ENCODE measurements at places on chromosomes 1 and 21.

DNA sequence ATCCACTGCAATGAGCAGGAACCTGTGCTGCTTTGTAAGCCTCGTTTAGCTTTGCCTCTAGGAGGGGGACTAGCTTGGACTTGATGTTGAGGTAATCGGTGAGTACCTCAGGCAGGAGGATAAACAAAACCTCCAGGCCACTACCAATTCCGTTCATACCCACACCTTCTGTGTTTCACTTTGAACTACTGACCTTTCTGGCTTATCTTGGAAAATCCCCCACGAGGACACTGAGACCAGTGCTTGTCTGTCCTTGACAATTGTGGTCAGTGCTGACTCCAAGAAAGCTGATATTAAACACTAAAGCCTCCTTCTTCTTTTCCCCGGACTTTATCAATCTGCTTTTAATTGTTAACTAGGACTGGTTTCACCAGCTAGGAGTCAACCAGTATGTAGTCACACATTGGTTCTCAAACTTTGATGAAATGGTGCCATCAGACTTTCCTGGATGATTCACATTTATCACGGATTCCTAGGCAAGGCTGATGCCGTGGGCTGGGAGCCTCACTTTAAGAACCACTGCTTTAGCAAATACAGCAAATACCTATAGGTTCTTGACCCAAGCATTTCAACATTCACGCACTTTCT, 52.7 kb downstream of the TGFB2 start:
- DNase-seq = peak; percentile 40

DNA sequence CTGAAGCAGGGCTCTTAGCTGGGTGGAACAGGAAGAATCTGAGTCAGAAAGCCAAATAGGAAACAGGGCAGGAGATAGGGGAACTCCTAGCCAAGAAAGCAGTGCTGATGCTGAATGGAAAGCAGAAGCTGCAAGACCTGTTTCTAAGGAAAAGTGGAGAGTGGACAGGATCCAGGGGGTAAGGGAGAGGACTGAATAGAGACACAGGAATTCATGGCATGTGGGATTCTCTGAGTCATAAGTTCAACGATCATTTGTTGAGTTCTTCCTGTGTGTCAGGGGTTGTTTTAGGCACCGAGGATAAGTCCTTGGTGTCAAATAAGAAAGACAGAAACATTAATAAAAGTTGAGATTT, 153.8 kb upstream of the FGGY start:
- DNase-seq = peak; percentile 90

- DNase-seq = no peak
These were observed 25.5 kb downstream of the C1orf198 start for GRCh38 chr1:230842801-230843200.

DNA sequence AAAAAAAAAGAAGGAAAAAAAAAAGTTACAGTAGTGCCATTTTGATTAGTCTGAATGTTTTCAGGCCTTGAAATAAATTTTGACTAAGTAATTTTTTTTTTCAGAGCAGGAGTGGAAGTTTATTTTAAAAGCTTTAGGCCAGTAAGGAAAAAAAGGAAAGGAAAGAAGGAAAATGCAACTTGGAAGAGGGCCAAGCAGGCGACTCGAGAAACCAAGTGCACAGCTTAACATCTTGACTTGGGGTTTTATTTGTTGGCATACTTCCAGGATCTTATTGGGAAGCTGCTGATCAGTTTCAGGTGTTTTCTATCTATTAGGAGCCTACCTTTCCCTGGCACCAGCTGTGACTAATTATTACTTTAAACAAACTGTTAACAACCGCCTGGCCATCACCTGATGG, 41.7 kb downstream of the ATF3 start:
- DNase-seq = no peak

DNA sequence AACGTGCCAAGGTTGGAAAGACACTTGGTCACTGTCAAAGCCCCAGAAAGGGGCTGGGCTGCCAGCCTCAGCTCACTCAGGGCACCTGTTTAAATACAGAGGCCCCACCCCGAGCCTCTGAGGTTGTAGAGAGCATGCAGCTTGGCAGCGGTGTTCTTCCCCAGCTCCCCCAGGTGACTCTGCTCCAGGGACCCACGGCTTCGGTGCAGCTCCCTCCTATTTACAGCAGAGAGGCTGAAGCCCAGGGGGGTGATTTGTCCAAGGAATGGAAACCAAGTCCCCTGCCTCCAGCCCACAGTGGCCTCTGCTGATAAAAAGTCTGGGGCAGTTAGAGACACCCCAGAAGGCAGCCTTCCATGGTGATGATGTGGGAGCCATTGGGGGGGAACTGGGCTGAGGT, 9.1 kb upstream of the C1QA start:
- no peak for DNase-seq

DNA sequence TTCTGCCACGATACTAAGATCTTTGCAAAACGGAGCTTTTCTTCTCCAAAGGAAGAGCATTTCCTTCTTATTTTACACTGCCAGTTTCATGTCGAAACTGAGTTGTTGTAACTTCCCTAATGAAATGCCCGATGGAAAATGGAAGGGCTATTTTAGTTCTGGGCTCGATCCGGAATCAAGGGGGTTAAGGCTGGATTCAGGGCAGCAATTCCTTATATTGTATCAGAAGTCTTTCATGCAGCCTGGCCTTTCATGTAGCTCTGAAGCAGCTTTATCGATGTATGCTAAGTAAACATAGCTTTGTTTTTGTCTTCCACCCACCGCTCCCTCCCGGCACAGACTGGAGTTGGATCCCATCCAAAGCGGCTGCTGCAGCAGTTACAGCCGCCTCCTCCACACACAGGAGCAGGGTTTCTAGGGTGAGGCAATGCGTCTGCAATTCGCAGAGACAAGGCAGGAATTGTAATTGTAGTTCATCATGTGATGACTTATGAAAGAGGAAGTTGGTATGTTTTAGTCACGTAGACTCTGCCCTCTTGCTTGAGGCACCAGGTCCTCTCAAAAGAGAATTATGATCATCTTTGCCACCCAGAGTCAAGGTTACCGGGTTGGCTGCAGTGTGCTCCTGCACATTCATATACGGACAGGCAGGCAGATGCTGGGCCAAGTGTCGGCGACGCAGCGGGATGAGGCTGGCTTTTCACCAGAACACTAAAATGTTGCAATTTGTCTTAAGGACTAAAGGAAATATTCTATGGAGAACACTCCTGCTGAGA, 2.6 kb upstream of the IRF2BP2 start:
- DNase-seq = peak; percentile 83

DNA sequence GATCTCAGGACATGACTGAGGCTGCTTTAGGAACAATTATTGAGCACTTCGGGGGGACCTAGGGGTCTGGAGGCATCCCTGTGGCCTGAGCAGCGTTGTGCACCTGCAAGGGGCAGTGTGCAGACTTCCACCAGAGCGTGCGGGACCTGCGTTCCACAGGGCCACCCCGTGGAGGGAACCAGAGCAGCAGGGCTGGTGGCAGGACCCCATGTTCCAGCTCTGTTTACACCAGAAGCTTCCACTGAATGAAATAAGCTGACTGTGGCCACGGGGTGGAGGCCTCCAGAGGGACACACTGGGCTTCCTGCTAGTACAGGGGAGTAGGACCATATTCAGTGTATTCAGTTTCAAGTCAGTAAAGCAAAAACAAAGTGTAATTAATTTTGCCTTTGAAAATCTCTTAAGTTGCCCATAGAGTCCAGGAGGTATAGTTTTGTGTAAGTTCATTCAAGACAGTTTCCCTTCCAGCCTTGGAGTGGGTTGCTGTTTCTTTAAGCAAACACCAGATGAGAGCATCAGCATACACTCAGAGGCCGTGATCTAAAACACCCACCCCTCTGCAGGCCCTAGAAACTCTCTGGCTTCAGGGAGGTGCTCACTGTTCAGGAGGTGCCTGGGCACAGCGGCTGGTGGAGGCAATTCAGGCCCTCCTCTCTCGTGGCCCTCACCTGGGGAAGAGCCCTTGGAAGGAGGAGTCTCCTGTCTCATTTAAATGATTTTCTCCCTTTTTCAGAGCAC, 16.6 kb downstream of the SLC1A7 start:
- DNase-seq = no peak

DNA sequence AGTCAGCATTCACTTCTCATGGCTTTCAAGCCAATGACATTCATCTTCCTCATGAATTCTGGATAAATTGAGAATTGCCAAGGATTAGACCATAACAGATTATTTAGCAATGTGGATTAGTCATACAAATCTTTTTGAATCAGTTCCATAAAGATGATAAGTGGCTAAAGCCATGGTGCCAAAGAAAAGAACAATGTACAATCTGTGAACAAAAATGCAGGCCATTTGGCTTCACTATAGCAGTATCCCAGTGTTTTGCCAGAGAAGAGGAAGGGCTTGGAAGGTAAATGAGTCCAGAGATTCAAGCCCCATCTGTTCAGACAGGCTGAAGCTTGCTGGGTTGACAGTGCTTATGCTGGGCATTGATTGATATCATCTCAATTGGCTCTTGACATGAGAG, 376.4 kb upstream of the LRRC7 start:
- no peak for DNase-seq

- DNase-seq = no peak
These were observed 177.6 kb upstream of the OLFM3 start for GRCh38 chr1:102174259-102174863.

DNA sequence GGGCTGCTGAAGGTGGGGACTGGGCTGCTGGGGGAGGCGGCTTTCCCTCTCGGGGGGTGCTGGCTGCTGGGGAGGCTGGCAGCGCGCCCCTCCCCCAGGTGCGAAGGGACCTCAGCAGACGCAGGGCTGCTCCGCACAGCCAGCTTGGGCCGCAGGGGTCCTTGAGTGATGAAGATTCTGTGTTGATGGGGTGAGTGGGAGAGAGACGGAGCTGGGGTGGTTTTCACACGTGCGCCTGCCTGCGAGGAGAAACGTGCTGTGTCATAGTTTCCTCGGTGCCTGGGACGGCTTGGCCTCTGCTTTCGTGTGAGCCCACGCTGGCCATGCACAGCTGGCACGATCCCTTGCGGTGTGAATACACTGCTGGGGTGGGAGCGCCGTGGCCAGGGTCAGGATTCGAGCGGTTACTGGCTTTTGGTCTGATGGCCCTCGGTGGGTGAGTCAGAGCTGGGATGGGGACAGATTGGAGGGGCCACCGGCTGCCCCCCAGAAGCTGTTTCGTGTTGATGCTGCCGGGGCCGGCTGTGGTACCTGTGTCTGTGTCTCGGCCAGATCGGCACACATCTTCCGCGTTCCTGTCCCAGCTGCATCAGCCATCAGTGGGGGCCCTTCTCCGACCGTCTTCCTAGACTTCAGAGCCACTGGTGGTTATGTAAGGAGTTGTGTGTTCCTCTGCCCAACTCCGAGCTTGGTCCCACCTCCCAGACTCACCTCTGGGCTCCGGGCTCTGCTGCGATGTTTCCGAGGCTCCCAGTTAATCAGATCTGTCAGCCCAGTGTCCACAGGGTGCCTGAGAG, 24.9 kb downstream of the PRKCZ start:
- peak; percentile 35 for DNase-seq

GRCh38 chr1:184027826-184028695, 9.5 kb downstream of the COLGALT2 start:
- peak; percentile 31 for DNase-seq

DNA sequence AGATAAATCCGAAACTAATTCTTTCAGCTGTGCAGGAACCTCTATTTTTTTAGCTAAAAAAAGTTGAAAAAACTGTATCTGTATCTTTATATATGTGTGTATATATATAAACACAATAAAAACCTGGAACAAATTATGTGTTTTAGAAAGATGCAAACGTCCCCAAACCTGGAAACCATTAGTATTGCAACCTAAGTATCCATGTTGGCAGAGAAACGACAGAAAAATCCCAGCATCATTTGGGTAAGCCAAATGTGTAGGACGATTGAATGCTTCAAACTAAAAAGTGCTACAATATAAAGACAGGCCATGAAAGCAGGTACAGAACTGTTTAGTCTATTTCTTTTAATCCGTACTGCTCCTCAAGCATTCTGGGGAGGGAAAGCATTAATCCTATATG, 87.9 kb downstream of the AHCTF1 start:
- no peak for DNase-seq

DNA sequence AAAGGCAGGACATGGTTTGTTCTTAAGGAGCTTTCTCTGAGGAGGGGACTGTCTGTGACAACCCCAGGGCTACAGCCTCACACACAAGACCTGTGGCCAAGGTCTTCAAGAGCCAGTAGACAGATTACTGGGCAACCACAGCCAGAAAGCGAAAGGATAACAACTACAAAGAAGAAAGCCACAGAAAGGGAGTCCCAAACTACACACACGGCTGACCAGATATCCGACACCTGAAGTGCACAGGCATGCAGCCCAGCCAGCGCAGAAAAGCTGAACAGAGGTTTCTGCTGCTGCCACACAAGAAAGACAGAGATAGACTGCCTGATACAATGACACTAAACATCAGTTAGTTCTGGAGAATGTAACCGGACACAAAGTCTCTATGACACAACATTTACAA, 21.4 kb upstream of the NADK start:
- peak; percentile 7 for DNase-seq

DNA sequence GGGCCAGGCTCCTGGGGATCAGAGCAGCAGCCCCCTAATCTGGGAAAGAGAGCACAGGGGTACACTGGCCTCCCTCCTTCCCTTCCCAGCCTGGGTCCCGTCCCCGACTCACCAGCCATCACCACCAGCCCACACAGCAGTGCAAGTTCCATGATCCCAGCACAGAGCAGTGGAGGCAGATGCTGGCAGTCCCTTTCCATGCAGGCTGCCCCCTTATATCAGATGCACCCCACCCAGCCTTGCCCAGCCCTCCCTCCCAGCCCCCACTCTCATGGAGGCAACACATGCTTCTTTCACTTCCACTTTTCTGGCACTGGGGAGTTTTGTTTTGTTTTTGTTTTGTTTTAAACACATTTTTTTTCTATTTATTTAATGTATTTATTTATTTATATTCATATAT, at the start of gene PLA2G2D:
Gene PLA2G2D (minus strand): TSS at position 190 of the 400 bp plus-strand sequence. CDS start 38 bp downstream, at position 152.
- no peak for DNase-seq

DNA sequence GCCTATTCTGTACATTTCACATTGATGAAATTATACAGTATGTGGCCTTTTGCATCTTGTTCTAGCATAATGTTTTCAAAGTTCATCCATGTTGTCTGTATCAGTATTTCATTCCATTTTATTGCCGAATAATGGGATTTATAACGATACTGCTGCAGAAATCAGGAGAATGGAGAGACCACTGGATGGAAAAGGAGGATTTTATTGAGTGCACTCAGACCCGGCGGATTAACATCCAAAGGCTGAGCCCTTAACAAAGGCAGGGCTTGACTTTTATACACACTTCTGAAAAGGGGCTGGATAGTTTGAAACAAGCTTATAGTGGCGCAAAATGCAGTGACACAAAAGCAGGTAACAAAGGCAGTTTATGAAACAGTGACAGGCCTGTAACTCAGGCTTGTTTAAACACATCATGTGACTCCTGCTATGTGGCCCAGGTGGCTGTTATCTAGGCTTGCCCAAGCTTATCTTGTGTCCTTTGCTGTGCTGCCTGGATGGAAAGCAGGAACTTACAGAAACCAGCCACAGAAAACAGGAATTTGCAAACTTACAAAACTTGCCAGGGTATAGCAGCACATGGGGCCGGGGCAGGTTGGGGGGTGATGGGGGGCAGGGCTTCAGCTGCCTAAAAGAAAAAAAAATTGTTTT, 32.8 kb upstream of the KCNJ15 start:
- DNase-seq = no peak
